ENCODE measurements at places on chromosomes 3 and 15.
A peak's percentile ranks its signal among the peaks of the same experiment; 100 is the strongest.

DNA sequence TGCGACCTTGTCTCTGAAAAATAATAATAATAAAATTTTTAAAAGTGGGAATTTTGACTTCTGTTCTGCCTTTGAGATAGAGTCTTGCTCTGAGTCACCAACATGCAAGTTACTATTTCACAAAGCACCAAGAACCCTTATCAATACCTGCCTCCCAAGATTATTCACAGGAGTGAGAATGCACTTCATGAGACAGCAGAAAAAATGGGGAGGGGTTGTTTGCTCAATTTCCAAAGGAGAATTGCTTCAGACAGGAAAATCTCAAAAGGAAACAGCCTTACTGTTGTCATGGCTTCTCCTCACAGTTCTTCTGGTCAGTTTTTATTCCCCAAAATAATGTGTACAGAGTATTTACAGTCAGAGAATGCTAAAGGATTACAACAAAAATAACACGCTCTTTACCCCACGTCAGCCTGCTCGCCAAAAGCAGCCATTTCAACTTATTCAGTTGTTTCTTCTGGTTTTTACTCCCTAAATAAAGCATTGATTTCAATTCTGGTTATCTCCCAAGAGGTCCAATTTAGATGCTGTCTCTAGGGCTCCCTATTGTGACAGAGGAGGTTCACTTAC lies 89.0 kb downstream of the PPCDC start:
- no peak for DNase-seq

DNA sequence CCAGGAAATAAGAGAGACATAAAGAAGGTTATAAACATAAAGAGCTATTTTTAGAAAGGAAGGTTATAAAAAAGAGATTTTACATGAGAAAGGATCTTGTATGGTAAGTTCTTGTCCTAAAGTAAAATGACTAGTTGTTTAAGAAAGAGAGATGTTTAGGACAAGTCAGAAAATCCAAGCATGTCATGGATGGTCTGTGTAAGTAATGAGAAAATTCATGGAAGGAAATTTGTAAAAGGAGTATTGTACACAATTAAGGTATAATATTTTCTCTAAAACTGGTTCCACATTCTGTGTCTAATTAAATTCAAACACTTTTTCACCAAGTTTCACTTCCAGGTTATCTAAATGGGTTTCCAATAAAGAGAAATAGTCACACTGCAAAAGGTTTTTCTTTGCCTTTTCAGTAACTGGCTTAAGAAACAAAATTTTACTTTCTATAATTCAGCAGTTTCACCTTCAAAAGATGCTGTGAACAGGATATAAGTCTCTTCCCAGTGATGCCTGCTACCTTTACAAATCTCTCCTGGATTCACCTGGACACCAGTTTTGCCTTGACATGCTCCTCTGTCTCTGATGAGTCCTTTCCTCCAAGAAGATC lies 455.7 kb downstream of the ZIC1 start:
- no peak for DNase-seq

GRCh38 chr15:39625856-39626255 lies 45.0 kb downstream of the THBS1 start:
- DNase-seq, result no peak

- DNase-seq, result no peak
Measured at GRCh38 chr3:190086191-190086590, 34.5 kb downstream of the P3H2 start.

DNA sequence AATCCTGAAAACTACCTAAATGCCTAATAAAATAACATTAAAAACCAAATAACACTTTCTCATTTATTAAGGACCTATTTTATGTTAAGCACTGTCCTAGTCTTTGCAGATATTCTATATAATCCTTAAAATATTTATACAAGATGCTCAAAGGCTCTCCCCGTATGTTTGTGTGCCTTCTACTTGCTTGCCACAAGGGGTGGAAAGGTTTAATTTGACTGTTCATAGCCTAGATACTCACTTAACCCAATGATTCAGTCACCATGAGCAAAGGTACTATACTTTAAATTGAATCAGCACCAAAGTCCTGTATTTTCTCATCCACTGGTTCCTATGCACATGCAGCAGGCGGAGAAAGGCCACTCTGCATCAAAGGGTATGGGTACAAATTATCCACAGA lies 32.0 kb downstream of the LSAMP start:
- no peak for DNase-seq

DNA sequence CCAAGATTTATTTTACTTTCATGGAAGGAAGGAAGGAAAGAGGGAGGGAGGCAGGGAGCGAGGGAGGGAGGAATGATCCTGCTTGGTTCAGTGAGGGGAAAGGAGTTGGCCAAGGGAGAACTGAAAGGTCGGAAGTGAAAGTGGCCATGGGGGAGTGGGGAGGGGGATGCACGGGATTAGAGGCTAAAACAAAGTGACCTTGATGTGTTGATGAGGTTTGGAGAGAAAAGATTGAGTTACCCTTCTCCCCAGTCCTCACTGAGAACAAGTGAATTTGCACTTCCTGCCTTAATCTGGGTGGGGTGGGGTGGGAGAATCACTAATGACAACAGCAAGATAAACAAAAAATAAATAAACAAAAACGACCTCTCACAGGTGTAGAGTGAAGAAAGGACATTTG lies 212.0 kb upstream of the TLE3 start:
- DNase-seq, result no peak

DNA sequence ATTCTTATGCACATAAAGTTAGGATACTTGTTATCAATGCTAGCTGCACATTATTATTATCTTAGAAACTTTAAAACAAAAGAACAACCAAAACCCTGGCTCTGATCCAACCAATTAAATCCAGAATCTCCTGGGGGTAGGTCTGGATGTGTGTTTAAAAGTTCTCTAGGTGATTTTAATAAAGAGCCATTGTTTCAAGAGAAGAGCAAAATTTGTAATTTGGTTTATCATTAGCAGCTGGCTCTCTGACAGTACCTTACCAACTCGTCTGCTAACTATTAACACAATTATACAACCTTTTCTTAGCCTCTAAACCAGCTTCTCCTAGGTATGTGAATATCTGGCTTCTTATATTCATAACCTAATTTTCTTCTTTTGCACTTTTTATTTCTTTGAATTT lies 68.9 kb downstream of the IFT80 start:
- DNase-seq, result no peak

GRCh38 chr3:170867143-170867937 lies 2.7 kb downstream of the RPL22L1 start:
- no peak for DNase-seq

DNA sequence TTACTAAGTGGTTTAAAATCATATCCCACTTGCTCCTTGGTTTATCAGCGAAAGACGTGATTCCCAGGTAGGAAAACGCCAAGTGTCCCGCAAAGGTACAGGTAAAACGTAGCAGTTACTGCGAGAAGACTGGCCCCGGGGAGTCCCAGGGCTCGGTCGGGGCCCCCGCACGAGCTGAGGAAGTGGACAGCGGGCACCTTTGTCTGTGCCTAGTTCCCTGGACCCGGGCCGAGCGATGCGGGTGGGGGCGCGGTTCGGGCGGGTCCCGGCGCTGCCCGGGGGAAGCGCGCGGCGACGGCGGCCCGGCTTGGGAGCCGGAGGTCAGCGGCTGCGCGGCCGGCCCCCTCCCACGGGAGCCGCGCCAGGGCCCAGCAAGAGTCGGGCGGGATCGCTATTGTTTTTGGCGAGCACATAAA lies 864 bp upstream of the NEO1 start:
- DNase-seq, result no peak

DNA sequence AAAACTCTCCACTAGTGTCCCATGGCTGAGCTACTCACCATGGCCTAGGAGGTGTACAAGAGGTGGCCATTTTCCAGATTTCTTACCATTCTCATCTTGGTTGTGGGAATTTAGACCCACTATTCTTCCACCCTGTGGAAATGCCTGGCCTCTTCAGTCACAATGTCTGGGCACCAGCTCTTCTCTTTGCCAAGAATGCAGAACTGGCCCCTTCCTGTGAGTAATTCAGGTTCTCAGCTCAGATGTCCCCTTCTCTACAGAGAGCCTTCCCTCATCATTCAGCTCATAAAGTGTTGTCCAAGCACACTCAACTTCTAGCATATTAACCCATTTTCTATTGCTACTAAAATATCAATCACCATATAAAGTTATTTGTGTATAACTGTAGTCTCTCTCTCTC lies 575.5 kb upstream of the KCNMB2 start:
- DNase-seq, result no peak

- peak; percentile 18 for DNase-seq
Measured at GRCh38 chr3:146469150-146470017, at the start of gene PLSCR2. Gene PLSCR2, minus strand, starts transcription at chr3:146469561. Its CDS starts 9,657 bp downstream, at chr3:146459904.

- DNase-seq, result no peak
Measured at GRCh38 chr3:151770956-151771355, 37.2 kb downstream of the AADACL2 start.

DNA sequence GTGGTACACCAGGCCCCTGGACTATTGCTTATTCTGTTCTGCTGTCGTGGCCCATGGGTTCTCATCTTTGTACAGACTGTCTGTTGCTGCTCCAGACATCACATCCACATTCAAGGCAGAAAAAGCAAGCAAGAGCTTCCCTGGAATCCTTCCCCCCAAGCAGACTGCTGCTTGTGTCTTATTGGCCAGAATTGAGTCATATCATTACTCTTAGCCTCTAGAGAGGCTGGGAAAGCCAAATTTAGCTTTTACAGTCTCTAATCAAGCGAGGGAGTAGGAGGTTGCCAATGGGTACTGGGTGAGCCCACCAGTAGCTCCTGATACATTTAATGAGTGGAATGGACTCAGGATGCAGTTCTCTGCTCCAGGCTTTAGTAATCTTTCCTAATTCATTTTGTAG lies 39.4 kb downstream of the RAB6B start:
- DNase-seq, result no peak

DNA sequence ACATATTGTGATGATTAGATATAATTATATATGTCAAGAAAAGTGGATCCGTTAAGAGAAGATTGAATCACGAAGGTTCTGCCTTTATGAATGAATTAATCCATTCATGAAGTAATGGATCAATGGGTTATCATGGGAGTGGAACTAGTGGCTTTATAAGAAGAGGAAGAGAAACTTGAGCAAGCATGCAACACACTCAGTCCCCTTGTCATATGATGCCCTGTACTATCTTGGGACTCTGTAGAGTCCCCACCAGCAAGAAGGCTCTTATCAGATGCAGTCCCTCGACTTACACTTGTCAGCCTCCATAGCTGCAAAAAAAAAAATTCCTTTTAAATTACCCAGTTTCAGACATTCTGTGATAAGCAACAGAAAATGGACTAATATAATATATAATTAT lies 301.9 kb downstream of the RAP2B start:
- DNase-seq, result no peak

DNA sequence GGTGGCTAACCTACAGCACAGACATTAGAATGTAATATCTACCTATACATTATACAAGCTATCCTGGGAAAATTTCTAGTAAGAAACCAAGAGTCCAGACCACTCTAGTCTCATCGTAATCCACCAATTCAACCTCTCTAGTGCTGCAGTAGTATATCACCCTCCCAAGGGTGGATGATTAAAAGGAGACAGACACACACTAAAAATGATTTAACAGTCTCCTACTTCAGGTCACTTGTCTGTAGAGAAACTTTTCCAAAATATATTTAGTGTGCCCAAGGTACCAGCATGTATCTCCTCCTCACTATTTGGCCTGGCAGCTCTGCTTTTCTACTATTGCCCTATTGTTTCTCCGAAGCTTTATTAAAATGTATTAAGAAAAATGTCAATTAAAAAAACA lies 45.0 kb downstream of the ZBTB20 start:
- DNase-seq, result no peak

DNA sequence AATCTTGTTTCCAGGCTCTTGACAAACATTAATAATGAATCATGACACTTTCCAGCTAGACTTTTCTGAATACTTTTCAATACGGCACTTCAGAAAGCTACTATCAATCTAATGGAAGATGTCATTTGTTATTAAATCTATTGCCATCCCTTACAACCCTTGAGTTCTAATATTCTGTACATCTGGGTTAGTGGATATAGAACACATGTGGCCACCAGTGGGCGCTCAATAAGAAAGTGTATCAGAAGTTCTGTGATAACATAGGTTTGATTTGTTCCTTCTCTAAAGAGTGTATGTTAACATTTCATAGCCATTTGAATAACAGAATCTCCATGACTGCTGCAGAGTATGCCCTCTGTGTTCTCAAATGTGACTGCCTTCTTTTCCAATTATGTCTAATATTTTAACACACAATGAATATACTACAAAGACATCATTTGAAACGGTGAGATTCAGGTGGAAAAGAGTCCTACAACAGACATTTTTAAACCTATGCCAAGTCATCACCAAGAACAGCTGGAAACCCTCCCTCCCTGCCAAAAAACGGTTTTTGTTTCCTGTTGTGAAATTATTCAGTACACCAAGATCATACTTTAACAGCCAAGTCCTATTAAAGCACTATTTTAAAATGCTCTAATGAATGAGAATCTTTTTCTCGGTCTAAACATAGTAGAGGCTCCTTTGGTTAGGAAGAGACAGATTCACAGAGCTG lies 22.2 kb downstream of the ALDH1A2 start:
- peak; percentile 23 for DNase-seq

- DNase-seq, result no peak
Measured at GRCh38 chr3:31945738-31946052, 35.4 kb downstream of the OSBPL10 start.

GRCh38 chr15:77179541-77179998 lies 108.7 kb upstream of the TSPAN3 start:
- DNase-seq, result no peak

DNA sequence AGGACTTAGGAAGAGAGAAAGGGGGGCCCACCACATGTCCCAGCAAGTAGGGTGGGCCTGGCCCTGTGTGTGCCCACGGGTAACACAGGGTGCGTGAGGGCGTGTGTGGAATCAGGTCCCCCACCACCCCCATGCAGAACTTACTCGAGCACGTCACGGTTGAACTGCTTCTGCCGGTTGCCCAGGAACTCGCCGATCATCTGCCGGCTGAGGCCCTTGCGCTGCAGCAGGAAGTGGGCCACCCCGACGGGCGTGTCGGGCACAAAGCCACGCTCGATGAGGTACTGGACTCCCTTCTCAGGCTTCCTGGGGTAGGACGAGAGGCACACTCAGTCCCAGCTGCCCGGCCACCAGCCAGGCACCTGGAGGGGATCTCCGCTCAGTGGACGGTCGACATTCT lies 83.1 kb upstream of the RPL32 start:
- no peak for DNase-seq

DNA sequence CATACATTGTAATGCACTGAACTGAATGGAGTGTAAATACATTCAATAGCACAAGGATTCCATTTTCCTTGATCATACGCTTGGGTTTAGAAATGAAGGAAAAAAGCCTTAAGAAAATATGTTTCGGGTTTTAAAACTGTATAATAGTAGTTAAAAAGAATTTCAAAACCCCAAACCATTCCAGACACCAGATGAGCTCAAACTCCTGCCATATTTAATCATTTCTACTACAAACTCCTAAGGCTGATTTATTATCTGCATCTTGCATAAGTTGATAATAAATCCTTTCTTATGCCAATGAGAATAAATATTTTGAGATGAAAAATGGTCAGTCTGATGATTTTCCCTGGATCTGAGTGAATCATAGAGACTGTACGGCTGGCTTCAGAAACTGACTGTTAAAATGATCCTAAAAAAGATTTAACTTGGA lies 51.0 kb downstream of the NR1D2 start:
- no peak for DNase-seq

- no peak for DNase-seq
Measured at GRCh38 chr3:141275973-141276372, 44.3 kb downstream of the PXYLP1 start.

GRCh38 chr3:39149059-39149455 lies 4.3 kb downstream of the CSRNP1 start:
- DNase-seq, result no peak

- DNase-seq, result no peak
Measured at GRCh38 chr15:90201944-90202375, 830 bp downstream of the SEMA4B start.

All from stimulated activated CD8-positive, alpha-beta memory T cell treated with anti-CD3 and anti-CD28 coated beads, Interleukin-7, amount 100 ng/mL, for 24 hours (primary cell).